OCI-LY7 (cell line): ENCODE measurements at places on chromosomes 4 and X. TPM values are rescaled to one million over a fixed set of nuclear protein-coding genes. Genes with fewer than 3 reads are reported as not detected.

Gene GNRHR
- total RNA-seq: not detected in 2 replicates

- no peak for DNase-seq
Measured at GRCh38 chrX:46904626-46905025, 7.6 kb upstream of the JADE3 start.

Gene ZNF711
- total RNA-seq: 12.3 and 14.6 TPM in 2 replicates

- DNase-seq: no peak
Measured at GRCh38 chrX:9329056-9329455, 135.8 kb upstream of the TBL1X start.

Gene TRIM75
- not detected in 2 replicates for total RNA-seq

GRCh38 chr4:155914782-155915181 lies 11.3 kb downstream of the TDO2 start:
- DNase-seq: no peak

- DNase-seq: no peak
Measured at GRCh38 chrX:100424012-100424411, 13.9 kb upstream of the PCDH19 start.

DNA sequence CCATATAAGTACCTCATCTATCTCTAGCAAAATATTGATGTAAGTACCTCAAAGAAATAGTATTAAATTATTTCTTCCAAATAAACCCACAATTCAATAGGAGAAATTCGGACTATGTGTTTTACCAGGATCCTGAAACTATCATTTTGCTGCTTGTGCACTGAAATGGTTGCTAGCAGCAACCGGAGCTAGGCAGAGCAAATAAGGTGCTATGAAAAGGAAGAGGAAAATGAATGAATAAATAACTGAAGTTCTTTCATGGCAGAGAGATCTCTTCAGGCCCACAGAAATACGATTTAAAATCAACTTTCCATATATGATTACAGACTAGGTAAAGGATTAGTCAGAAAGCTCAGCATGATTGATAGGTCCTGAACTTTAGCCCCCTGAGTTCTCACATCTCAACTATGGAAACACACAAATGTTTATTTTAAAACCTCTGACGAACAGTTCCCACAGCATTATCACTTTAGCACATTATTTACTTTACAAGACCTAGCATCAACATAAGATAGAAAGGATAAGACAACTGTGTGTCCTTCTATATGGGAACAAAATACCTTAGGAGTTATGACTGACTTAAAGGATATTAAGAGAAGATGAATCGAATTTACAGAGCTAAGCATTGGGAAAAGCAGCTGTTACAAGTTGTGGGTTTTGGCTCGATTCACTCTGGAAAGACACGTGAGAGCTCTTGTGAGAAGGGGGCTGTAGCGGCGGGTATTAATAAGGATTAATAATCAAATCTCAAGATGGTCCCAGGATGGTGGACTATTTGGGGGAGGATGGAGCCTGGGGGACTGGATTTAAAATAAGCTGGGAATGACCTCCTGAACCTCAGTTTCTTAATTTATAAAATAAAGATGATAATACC lies 104.3 kb downstream of the CORIN start:
- no peak for DNase-seq

DNA sequence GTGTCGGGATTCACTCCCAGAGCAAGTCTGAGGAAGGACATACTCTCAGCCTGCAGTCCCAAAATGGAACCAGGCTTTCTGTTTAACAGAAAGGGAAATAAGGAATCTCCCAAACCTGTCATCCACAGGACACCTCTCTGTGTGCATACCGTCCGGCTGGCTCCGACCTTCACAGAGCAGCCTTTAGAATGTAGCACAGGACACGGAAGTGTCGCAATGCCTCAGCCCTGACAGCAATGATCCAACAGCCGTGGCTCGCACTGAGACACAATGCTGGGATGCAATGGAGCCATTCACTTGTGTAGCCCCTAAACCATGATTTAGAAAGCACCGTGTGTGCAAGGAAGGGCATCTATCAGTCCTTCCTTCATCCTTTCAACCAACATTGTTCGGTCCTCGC lies 15.5 kb upstream of the HELT start:
- DNase-seq: no peak

DNA sequence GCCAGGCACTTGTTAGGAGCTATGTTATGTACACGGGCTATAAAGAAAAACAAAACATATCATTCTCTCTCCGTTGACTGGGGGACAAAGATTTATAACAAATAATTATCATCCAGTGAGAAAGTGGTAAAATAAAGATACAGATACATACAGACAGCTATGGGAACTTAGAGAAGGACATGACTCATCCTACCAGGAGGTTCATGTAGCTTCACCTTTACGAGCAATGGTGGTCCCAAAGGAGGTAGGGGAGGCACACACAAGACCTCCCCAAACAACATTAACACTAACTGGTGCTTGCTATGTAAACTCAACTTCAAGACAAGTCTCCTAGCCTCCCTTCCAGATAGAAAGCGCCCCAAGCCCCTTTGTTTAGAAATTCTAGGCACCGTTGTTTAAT lies 8.9 kb downstream of the AMBN start:
- no peak for DNase-seq

Gene CXCR3
- total RNA-seq: not detected in 2 replicates

- DNase-seq: no peak
Measured at GRCh38 chrX:16210061-16210460, 42.8 kb downstream of the MAGEB17 start.

Gene CT45A3
- not detected in 2 replicates for total RNA-seq

Gene PRDM8
- total RNA-seq: not detected in 2 replicates

- DNase-seq: no peak
Measured at GRCh38 chr4:2842687-2843262, 869 bp upstream of the ADD1 start.

Gene PFKFB1
- 0.72 and 1.0 TPM in 2 replicates for total RNA-seq

DNA sequence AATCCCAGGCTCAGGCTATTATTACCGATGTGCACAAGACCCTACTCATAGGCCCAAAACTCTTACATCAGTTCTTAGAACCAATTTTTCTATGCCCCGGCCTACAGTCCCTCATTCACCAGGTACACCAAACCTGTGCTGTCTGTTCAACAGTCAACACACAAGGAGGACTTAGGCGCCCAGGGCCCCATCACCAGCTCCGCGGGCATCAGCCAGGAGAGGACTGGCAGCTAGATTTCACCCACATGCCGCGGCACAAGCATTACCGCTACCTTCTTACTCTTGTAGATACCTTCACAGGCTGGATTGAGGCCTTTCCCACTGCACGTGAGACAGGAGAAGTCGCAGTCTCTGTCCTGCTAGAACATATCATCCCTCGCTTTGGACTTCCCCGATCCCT lies 962.5 kb downstream of the RPA4 start:
- no peak for DNase-seq

Gene ATP1B4
- not detected in 2 replicates for total RNA-seq

Gene CFAP47
- total RNA-seq: not detected in 2 replicates

GRCh38 chr4:43693876-43694275 lies 754.7 kb downstream of the KCTD8 start:
- DNase-seq: no peak

DNA sequence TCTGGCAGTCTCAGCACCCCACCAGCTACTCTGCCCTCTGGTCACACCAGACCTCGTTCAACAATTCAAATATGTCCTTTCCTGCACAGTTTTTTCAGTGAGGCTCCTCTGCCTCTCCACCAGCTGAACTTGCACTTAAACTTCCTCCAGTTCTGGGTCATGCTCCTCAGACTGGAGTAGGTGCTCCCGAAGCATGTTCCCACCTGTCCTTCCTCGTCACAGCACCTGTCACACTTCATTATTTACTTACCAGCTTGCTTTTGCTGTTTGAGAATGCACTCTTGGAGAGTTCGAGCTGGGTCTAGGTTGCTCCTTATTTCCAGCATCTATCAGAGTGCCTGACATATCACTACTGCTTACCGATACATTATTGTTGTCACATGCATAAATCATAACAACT lies 144.8 kb upstream of the TTC29 start:
- no peak for DNase-seq

DNA sequence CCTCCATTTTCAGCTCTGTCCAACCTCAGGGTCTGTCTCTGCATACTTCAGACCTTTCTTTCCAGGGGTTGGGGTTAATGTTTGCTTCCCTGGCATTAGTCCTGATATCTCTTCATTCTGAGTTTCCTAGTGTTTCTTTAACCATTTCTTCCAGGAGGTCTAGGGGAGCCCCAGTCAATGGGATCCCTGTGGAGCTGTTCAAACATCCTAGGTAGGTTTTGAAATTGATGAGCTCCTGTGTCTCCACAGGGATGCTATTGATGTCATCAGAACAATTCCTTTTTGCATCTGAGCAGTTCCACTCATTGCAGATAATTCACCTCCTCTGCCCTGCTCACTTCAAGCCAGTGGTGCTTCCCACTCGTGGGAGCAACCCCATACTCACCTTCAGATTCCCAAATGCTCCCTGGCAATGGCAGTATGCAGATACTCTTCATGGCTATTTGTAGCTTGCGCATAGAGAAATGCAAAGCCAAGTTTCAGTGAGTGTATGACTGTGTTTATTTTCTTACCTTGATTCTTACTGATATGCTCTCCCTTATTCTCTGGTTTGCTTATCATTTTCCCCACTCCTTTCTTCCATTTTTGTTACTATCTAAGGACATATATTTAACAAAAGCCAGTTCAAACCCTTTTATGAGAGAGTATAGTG lies 33.7 kb upstream of the LIMCH1 start:
- DNase-seq: no peak

DNA sequence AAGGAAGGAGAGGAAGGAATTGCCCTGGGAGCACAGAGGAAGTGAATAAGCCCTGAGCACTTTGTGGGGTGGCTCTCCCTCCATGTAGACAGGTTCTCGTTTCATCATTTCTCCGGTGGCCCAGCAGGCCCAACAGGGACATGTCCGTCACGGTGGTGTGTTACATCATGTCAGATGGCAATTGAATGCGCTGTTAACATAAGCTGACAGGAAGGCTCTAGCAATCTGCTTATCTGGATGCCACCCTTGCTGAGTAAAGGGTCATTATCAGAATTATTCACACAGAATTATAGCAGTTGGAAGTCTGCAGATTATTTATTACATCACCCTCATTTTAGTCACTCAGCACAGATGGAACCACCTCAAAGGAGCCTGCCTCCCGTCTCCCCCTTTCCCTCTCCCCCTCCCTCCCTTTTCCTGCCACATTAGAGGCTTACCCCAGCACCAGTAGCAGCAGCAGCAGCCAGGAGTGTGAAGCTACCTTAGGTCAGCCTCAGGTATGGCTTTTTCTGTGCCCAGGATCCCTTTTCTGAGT lies 124.3 kb upstream of the TRIM2 start:
- no peak for DNase-seq

DNA sequence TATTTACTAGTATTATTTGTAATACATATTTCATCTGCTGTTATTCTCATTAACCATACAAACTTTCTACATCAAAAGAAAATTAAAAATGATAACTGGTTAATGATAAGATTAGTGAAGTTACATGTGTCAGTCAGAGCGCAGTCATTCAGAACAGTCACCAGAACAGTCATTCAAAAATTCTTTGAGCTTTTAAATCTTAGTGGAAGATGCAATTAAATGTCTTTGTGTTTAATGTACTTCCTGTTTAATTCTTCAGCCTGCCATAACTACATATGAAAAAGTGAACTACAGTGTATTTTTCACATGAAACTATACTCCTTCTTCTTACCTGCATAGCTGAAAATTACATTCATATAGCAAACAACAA lies 179.7 kb upstream of the NDST4 start:
- no peak for DNase-seq

GRCh38 chr4:163768014-163768413 lies 273.5 kb downstream of the TMA16 start:
- no peak for DNase-seq

DNA sequence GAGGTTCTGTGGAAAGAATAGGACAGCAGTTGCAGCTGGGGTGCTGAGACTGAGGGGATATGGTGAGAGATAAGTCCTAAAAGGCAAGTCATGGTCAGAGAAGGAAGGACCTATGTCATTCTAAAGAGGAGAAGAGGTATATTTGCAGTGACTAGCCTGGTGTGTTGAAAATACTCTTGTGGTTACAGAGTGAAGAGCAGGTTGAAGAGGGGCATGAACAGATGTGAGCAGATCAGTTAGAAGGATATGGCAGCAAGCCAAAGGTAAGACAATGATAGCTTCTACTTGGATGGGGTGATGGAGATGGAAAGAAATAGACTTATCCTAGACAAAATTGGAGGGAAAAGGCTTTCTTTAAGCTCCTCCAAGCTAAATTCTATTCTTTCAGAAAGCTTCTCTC lies 469.8 kb upstream of the CPEB2 start:
- no peak for DNase-seq

- DNase-seq: no peak
Measured at GRCh38 chr4:111323916-111324315, 701.0 kb upstream of the PITX2 start.

GRCh38 chr4:24557026-24558025 lies 27.0 kb downstream of the DHX15 start:
- DNase-seq: no peak

DNA sequence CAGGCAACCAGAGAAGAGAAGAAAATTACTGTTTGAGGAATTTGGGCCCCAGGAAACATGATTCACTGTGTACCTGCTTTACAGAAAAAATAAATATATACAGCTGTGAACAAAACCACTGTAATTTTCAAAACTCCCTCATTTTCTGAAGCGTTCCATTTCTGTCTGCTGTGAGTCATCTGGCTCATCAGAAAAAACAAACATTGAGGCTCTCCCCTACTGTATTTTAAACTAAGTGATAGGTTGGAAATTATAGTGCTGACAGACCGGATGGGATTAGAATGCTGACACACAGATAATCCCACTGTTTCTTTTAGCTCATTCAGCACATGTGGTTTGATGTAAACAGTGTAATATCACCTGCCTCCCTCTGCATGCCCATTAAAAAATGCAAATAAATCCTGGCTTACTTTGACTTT lies 847.0 kb downstream of the TRIML1 start:
- no peak for DNase-seq

Gene FRMPD3
- 12.3 and 12.9 TPM in 2 replicates for total RNA-seq

GRCh38 chrX:26008691-26009090 lies 129.5 kb upstream of the MAGEB18 start:
- no peak for DNase-seq

DNA sequence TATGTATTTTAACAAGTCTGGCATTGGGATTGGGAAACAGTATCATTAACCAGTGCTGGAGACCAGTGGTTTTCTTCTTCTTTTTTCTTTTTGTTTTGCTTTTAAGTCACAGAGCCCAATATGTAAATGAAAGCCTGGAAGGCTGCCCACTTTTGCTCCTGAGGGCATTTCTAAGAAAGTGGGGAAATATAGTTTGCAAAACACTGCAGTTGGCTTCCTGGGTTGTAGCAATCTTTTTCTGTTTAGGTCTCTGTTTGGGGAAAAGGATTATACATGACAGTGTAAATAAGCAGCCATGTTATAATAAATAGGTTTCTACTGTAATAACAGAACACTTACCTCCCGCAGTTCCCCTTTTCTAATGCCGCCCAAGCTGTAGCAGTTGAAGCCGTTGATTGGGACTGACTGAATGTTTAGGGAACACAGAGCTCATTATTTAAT lies 105.5 kb downstream of the TMEM164 start:
- no peak for DNase-seq
